Midbrain (tissue), 1 donor: ENCODE measurements at places on chromosomes 6 and 20.

DNA sequence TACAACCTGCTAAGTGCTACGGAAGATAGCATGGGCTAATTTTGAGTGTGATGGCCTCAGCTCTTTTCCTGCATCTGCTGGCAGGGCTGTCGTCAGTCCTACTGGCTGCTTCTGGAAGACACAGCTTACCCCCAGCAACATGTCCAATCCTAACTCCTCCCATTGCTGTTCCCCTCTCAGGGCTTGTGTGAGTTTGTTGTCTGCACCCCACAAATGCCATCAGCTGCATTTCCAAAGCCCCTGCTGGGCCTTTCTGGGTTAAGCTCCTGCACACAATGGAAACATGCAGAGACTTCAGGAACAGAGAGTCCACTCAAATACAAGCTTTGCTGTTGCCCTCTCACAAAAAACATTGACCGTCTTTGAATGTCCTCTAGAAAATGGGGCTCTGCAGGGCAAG, 84.7 kb downstream of the RNF182 start:
- DNase-seq = no peak

GRCh38 chr6:43715056-43715788, 27.6 kb upstream of the MRPS18A start:
- DNase-seq = no peak

DNA sequence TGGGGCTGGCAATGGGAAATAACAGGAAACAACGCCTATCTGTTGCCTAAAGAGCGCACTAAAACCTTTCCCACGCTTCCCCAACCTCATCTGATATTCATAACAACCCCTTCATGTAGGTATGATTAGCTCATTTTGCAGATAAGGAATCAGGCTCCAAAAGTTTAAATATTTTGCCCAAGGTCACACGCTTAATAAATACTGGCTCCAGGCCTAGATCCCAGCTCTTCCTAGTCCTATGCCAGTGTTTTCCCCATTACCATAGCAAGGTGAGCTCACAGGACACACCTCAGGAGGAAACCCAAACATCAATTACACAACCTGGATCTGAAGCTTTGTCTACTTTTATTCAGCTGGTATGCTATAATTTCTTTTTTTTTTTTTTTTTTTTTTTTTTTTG, 19.6 kb downstream of the MBOAT1 start:
- no peak for DNase-seq

DNA sequence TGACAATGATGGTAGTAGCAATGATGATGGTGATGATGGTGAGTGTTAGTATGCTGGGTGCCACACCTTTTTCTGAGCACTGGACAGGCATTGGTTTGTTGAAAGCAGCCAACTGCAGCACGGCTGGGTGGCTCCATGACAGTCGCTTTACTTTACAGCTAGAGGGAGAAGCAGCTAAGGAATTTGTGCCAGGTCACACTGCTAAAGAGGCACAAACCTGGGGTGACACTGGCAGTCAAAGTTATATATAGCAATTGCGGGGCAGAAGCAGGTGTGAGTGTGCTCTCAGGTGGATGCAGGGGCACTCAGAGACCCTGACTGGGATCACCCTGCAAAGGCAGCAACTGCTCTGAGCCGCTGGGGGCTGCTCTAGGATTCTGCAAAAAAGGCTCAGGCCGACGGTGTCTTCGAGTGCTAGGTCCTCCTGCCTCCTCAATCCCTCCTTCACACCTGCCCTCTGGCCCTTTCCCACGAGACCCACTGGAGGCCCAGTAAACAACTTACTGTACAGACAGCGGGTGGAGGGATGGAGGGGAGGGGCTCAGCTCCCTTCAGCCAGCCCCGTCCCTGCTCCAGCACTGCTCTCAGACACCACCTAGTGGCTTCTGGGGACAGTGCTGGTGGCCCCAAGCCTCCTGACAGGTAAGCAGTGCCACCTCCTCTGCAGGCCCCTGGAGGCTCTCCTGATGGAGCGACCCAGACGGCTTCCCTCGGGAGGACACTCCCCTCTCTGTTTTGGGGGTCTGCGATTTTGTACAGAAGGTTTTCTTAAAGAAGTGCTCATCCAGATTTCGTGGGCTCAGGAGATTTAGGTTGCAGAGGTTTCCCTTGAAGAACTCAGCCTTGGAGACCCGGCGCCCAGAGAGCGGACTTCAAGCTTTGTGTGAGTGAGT, 4.4 kb upstream of the RPS21 start:
- DNase-seq = peak; percentile 48

- DNase-seq = peak; percentile 52
These were observed 780 bp upstream of the TAF4 start for GRCh38 chr20:62066339-62066982.

- DNase-seq = peak; percentile 58
These were observed 5.3 kb downstream of the TP53TG5 start for GRCh38 chr20:45372646-45373352.

DNA sequence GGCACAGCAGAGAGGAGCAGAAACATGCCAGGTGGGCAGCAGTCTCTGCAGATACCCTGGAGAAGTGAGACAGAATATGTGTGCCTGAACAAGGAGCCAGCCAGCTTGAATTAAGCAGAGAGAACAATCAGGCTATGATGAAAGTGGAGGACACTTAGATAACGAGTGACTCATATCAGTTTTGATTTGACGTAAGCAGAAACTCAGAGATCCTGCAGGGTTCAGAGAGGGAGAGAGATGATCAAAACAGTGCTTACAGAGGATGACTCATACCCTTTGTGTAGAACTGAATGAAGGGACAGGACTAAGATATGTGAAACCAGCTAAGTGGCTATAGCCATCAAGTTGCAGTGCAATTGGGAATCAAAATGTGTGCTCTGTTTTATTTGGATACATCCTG, 300.7 kb downstream of the TENT5A start:
- DNase-seq = no peak

- DNase-seq = no peak
These were observed 87.4 kb downstream of the GJA1 start for GRCh38 chr6:121522771-121523386.

DNA sequence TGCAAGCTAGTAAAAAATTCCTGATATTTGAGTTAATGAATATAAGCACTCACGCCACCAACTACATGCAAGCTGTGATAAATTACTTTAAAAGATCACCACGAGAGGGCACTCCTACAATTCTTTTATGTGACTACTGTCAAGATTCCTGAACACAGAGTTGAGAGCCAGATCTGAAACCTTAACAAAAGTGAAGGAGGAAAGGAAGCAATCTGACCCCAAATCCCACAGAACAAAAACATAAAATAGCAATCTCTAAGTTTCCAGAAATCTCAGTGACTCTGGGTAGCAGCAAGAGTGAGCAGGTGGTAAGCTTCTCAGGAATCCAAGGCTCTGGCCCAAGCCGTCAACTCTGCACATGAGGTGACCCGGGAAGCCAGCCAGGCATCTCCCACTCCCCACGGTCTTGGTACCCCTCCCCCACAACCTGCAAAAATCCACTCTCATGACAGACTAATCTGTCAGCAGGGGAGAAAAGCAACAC, 55.1 kb downstream of the STAU1 start:
- peak; percentile 81 for DNase-seq

DNA sequence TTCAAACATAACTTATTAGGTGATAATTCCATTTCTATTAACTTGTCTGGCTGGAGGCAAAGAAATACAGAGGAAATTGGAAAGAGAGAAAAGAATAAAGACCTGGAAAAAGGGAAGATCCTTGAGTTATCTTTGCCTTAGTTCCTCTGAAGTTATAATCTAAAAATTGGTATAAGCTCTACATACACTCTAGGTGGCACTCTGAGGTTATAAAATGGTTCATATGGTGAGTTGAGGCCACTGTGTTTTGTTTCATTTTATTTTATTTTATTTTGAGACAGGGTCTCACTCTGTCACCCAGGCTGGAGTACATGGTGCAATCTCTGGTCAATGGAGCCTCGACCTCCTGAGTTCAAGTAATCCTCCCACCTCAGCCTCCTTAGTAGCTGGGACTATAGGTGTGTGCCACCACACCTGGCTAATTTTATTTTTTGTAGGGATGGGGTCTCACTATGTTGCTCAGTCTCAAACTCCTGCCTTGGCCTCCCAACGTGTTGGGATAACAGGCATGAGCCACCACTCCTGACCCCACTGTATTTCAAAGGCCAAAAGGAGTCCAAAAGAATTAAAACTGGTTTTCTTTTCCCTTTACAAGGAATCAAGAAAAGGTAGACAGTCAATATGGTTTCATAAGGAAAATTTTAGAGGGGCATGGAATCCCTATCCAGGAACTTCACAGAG, 19.4 kb downstream of the GPX6 start:
- DNase-seq = no peak

DNA sequence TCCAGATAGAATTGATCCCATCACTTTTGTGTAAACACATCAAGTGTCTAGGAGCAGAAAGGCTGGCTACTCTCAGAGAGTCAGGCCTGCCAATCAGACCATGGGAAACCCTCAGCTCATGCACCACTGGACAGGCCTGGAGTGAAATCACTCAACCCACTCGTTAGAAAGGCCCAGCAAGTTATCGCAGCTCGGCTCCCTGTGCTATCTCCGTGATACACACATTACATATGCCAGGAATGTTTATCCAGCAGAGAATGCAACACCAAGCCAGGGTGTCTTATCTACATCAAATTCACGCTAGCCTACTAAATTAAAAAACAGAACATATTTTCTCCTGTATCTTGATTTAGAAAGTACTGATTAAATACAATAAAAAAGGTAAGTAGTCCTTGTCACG, 232.4 kb upstream of the FOXQ1 start:
- DNase-seq = no peak

DNA sequence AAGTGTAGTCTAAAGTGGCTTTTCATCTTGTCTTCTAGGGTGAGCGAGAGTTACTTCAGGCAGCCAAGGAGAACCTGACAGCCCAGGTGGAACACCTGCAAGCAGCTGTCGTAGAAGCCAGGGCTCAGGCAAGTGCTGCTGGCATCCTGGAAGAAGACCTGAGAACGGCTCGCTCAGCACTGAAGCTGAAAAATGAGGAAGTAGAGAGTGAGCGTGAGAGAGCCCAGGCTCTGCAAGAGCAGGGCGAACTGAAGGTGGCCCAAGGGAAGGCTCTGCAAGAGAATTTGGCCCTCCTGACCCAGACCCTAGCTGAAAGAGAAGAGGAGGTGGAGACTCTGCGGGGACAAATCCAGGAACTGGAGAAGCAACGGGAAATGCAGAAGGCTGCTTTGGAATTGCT, 27.1 kb downstream of the C20orf173 start:
- no peak for DNase-seq

DNA sequence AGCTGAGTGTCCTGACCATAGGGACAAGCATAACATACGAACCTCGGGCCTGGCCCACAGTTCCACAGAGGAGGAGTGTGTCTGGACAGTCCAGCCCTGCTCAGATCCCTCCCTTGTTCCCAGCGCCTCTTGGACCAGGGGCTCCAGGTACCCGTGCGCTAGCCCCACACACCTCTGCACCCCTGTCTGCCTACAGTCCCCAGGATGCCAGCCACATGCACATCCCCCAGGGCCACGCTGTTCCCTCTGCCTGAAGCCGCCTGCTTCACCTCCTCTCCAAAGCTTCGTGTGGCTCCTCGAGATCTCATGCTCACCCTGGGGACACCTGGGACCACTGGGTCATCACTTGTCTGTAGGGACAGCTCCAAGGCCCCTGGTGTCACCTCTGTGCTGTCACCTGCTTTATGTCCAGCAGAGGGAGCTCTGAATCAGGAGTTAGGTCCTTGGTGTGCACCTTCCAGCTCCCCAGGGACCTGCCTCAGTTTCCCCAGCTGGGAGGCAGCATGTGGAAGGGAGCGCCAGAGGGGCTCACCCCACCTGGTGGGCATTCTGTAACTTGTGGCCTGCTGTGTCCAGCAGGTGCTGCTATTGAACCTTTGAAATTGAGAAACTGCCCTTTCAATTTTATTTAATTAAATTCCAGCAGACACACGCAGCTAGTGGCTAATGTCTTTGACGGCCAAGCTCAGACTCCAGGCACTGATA, 7.3 kb upstream of the YTHDF1 start:
- DNase-seq = peak; percentile 9

- no peak for DNase-seq
These were observed 330.8 kb upstream of the PREP start for GRCh38 chr6:105733556-105734162.

GRCh38 chr6:100809346-100809745, 71.8 kb downstream of the ASCC3 start:
- no peak for DNase-seq

- DNase-seq = no peak
These were observed 62.3 kb downstream of the PDE7B start for GRCh38 chr6:135913785-135914184.

DNA sequence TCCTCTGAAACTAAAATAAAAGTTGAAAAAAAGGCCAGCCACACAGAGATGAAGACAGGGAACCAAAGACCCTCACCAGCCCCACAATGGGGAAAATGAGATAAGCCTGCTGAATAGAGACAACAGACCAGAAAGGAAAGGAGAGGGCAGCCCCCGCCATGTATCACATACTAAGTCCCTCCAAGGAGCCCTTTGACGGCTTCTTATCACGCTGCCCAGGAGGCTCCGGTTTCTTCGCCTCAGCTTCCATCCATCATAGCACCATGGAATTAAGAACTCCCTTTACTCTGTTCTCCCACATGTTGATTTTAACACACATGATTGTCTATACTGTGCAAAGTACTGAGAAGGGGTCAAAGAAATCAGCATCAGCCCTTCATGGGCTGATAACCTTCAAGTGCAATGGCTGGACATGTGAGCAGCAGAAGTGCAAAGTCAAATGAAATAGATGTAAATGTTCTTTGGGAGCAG, 54.9 kb downstream of the MAP3K5 start:
- DNase-seq = no peak

DNA sequence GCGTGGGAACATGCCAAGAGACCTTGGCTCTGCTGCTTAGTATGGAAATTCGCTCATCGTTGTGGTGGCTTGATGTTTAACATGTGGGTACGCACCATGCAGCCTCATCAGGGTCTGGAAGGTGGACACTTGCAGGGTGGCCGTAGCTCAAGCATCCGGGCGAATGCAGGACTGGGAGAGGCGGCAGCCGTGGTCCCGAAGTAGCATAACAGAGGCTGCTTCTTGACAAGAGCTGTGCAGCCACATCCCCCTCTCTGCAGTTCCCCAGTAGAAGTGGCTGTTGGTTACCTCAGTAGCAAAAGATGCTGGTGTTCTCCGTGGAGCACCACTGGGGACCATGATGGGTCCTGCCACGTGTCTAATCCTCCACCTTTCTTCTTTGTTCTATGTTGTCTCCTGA, 195.0 kb downstream of the THBS2 start:
- DNase-seq = no peak

DNA sequence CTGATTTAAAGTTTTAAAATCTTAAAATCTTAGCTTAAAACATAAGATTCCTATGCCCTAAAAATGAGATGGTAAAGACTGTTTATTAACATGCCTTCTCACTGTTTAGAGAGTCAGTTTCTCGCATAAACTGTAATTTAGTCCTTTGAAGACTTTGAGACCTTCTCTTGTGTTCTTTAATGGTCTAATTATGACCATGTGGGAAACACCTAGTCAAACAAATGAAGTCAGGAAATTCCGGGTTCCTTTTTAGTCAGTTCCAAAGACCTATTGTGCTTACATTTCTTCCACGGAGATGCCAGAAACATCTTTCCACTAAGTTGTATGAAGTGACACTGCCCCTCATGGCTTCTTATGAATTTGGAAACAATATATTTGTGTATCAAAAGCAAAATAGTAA, 64.2 kb upstream of the KIF25 start:
- DNase-seq = no peak

- no peak for DNase-seq
These were observed 823.6 kb upstream of the ADGRB3 start for GRCh38 chr6:67811239-67812037.
